T follicular helper cell (primary cell): ENCODE measurements at places on chromosomes 6 and 20.

DNA sequence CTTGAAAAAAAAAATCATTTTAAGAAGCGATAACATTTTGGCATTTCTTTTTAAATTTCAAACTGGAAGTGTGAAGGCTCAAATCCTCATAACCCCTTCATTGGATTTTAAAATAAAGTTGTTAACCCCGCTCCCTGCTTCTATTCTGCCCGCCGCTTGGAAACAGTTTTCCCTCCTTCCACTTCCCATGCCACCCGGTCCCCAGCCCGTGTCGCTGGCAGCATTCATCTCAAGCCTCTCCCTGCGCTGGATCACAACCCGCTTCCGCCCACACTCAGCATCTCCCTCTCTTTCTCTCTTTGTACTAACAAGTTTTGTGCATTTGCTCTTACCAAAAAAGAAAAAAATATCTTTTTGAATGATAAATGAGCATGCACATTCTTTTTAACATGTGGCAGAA lies 15.4 kb upstream of the PDE10A start:
- DNase-seq = no peak

GRCh38 chr6:3895805-3896204 lies 46.6 kb downstream of the FAM50B start:
- DNase-seq = no peak

- DNase-seq = no peak
These were observed 62.4 kb downstream of the FAM229B start for GRCh38 chr6:112149719-112150263.

- DNase-seq = no peak
These were observed 630.8 kb downstream of the PHF3 start for GRCh38 chr6:64266351-64266821.

GRCh38 chr20:37911838-37912281 lies 8.9 kb downstream of the VSTM2L start:
- no peak for DNase-seq

DNA sequence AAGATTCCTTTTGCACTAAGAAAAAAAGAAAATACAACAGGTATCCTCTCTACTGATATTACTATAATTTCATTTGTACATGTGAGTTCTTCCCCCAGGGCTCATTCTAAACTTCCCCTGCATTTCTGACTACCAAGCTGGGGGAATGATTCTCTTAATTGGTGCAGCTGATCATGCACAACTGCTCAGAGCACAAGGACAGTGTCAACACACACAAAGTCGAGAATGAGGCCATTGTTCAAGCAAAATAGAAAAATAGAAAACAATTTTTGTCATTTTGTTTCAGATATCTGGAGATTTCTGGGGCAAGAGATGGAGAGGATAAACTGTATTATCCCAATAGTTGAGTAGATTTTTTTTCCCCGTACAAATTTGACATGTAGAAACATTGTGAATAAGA lies 236.3 kb downstream of the HAO1 start:
- no peak for DNase-seq

DNA sequence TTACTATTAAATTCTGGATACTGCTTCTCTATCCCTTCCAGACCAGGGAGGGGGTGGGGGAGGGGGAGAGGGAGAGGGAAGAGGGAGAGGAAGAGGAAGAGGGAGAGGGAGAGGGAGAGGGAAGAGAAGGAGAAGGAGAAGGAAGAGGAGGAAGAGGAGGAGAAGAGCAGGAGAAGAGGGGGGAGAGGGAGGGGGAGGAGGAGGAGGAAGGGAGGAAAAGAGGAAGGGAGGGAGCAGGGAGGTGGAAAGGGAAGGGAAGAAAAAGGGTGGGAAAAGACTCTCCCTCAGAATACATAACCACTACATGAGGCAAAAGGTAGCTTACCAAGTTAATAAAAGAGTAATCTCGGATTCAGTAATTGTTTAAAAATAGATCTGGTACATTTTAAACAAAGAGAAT lies 46.0 kb downstream of the FAM184A start:
- no peak for DNase-seq

DNA sequence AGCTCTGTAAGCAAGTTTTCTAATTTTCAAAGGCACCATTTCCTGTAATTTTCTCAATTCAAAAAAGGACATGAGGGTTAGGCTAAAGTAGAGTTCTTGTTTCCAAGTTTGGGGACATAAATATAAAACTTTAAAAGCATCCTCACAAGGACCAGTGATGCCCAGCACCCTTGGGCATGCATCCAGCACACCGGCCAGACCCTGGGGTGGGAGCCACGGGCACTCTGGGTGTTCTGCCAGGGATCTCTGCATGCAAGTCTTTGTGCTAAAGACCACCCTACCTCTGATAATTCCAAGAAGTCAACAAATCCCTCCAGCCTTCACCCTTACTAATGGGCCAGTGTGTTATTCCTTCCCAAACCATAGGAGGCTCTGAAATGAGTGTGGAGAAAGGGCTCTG lies 46.5 kb downstream of the PLCG1 start:
- DNase-seq = no peak

DNA sequence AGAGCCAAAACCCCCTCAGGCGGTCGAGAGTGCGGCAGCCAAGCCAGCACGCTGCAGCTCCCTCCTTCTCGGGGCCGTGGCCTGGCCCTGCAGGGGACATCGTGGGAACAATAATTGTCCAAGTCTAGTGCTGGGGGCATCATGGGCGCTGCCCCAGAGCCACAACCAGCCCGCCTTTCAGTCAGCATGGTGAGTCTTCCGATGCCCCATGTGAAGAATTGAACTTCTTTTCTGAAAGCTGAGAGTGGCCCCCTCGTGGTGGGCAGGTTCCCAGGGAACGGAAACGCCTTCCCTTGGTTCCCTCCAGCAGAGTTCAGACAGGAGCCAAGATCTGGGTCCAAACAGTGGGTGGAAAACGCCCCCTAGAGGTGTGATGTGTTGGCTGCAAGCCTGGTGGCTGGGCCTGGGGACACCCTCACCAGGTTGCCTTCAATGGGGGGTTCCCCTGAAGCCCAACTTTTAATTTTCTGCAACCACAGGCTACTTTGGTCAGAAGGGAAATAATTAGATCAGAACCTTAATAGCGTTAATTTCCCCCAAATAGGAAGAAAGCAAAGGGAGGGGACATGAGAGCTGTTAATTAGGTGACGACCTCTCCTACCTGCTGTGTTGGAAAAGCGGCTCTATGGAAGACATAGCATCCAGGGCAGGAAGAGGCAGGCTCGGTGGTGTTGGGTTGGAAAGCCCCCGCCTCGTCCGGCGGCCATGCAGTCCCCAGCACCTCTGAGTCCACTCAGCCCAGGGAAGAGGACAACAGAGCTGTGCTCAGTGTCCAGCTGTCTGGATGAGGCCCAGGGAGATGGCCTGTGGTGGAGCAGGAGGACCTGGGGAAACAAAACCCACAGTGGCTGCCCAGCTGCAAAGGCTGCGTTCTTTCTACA lies 4.7 kb upstream of the MRGBP start:
- peak; percentile 44 for DNase-seq

DNA sequence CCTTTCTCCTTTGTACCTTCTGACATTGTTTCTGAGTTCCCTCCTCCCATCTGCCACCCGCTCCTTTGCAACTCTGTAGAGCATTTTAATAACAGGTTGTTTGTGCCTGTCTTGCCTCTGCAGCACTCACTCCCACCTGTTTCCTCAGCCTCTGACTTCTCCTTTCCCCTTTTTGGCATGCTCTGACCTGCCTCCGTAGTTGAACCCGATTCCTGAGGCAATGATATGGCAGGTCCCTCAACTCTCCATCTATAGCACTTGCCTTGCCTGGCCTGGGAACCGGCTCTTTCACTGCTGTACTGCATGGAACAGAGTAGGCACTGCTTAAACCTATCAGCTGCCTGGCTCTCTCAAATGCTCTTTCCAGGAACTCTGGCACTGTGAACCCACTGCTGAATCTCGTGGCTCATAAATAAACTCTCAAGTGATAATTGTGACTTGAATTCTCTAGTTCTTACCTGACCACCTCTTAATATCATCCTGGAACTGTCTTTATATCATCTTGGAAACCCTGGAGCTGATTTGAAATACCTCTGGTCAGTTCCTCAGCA lies 50.3 kb downstream of the UTRN start:
- DNase-seq = no peak

DNA sequence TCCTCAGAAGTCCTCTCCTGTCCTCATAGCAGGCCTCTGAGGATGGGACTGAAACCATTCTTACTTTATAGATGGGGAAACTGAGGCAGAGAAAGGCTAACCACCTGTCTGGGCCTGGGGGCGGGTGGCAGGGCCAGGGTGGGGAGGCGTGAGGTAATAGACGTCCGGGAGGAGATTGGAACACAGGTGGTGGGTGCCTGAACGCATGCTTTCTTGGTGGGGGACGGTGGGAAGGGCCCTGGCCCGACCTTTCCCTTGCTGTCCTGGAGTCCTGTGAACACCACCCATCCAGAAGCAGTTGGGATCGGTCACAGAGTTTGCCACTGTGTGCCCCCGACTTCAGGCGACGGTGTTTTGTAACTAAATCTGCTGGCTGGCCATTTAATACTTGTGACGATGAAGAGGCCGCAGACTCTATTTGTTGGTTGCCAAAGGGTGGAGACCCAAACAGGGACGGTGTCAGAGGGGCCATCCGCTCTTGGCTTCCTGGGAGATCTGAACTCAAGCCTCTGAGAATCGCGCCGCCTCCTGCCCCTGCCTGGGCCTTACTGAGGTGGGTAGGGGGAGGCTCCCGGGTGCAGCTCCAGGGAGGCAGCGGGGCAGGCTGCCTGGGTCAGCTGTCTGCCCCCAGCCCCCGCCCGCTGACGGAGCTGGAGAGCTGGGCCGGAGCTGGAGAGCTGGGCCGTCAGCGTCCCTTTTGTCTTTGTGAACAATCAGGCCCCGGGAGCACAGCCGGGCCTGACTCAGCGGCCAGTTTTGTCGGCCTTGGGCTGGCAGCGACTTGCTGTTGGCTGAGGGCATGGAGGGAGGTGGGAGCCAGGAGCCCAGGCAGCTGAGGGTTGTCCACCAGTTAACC lies 4.1 kb downstream of the RBM38 start:
- DNase-seq = no peak

- DNase-seq = no peak
These were observed 9.0 kb downstream of the CCDC167 start for GRCh38 chr6:37490536-37491170.

- DNase-seq = no peak
These were observed 32.0 kb downstream of the CEP43 start for GRCh38 chr6:167031082-167031709.

DNA sequence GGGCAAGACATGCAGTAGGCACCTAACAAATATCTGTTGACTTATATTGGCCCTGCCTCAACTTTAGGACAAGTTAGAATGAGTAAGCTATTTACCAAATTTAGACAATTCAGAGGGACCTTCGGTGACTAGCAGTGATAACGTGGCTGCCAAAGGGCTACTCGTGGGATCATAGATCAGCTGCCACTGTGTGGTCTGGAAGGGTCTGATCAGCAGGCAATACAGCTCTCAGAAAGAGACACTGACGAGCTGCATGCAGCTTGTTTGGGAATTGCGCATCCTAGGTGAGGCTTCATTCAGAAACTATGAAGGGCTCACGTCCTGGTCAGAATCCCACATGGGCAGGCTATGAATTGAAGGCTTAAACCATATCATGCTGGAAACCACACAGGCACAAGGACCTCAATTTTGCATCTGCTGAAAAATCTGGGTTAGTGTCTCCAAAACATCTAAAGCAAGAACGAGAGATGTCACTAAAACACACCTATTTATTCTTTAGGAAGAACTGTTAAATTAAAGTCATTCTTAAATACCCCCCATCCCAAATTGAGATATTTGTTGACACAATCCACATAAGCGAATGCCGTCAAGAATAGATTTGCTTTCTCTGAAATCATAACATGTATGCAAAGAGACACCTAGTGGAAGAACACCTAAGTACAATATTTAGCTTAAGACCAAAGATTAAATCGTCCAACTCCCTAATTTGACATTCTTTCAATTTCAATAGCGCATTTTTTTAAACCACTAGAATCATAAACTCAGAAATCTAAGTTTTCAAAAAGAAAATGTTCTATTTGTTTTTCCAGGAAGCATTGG lies 79.6 kb downstream of the IPCEF1 start:
- DNase-seq = no peak

GRCh38 chr20:5667705-5668528 lies 82.3 kb upstream of the SHLD1 start:
- DNase-seq = no peak

DNA sequence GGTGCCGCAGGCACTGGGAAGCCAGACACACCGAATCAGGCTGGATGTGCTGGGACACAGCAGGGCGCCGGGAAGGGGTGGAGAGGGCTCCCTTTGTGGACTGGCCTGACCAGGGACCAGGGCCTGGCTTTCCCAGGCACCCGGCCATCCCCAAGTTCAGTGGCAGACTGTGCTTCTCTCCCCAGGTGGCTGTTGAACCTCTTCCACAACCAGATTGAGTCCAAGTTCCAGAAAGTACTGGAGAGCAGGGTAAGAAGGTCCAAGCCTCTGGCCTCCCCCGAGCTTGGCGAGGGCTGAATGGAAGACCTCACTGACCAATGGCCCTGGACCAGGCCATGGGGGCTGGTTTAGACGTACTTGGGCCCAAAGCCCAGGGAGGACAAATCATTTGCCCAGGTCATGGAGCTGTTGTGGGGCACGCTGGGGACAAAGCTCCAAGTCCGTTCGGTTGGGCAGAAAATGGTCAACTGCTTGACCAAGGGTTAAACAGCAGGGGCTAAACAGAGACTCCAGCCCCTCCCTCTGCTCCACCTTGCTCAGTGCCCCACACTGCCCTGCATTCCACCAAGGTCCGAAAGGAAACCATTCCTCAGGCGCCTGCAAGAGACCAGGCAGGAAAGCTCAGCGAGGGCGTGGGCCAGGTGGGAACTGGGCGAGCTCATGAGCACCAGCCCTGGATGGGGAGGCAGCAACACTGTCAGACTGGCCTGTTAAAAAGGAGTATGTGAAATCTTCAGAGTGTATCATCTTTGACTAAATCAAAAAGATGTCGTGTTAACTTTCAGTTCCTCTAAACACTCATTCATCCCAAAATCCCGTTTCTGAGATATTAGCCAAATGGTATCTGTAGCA lies 9.1 kb downstream of the LBP start:
- DNase-seq = no peak

DNA sequence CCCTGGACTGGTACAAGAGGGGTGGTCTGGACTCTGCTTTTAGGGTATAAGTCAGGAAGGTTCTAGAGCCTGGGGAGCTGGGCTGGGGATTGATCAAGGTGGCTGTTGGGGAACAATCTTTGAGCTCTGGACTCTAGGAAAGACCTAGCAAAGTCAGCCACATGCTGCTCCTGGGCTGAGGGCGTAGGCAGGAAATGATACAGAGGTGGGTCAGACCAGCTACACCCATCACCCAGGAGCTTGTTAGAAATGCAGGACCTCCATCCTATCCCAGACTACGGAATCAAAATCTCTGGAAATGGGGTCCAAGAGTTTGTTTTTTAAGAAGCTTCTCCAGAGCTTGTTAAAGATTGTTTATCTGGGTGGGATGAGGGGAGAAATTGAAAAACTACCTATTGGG lies 9.4 kb downstream of the ADTRP start:
- no peak for DNase-seq

- peak; percentile 67 for DNase-seq
These were observed 2.9 kb upstream of the RAB22A start for GRCh38 chr20:58306421-58307261.

GRCh38 chr6:40352527-40353170 lies 234.5 kb downstream of the LRFN2 start:
- no peak for DNase-seq

DNA sequence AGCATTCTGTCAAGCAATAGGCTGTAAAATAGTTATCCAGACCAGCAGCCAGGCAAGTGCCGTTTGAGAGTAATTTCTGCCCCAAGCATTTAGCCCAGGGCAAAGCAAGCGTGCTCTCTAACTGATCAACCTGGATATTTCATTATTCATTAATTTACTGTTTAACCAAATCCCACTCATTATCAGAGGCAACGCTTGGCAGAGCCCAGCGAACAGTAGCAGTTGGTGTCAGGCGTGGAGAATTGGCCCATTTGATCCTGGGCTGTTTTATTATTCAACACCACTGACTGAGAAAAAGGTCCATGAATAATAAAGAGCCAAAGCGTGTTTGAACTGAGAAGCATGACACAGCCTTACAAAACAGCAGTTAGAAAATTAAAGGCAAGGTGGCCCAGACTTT lies 35.3 kb downstream of the TFAP2B start:
- no peak for DNase-seq
